ENCODE measurements at places on chromosomes 5 and 9. TPM values are rescaled to one million over a fixed set of nuclear protein-coding genes. Genes with fewer than 3 reads are reported as not detected.

The SLC25A2 gene
- total RNA-seq: not detected

The EGFL7 gene
- total RNA-seq: 72.6 TPM

The CCL19 gene
- total RNA-seq: not detected

The PCDHGA8 gene
- total RNA-seq: 1.4 TPM

The OCLN gene
- total RNA-seq: 0.12 TPM

The OBP2B gene
- not detected for total RNA-seq

The CAAP1 gene
- 13.7 TPM for total RNA-seq

The SMC5 gene
- total RNA-seq: 9.8 TPM

The GPR150 gene
- total RNA-seq: 0.26 TPM

The FYB1 gene
- total RNA-seq: 0.09 TPM

The GLDC gene
- 3.5 TPM for total RNA-seq

The SCGB3A2 gene
- not detected for total RNA-seq

The GPR21 gene
- 1.5 TPM for total RNA-seq

The RXRA gene
- total RNA-seq: 37.1 TPM

The PDE6A gene
- under 0.01 TPM for total RNA-seq

The UQCRQ gene
- 113 TPM for total RNA-seq

The UBAP2 gene
- total RNA-seq: 14.8 TPM

The ICE1 gene
- total RNA-seq: 18.2 TPM

The MAMDC4 gene
- total RNA-seq: 1.8 TPM

The SLC1A1 gene
- total RNA-seq: 9.7 TPM

The RBM27 gene
- 9.6 TPM for total RNA-seq

The PIP5KL1 gene
- total RNA-seq: 7.9 TPM

The ZDHHC11B gene
- not detected for total RNA-seq

The ARL10 gene
- total RNA-seq: 3.2 TPM

The TMEM174 gene
- not detected for total RNA-seq

The SPATA31E1 gene
- not detected for total RNA-seq

The ARL14EPL gene
- total RNA-seq: not detected

The OR1B1 gene
- not detected for total RNA-seq

The PCDHGA1 gene
- total RNA-seq: 0.85 TPM

The GFRA3 gene
- total RNA-seq: not detected

The GADD45G gene
- total RNA-seq: not detected

The SLC45A2 gene
- not detected for total RNA-seq

The TRPM6 gene
- not detected for total RNA-seq

The POLR3G gene
- 3.4 TPM for total RNA-seq

The KCNV2 gene
- total RNA-seq: not detected

The F12 gene
- total RNA-seq: 2.2 TPM

The C5orf58 gene
- not detected for total RNA-seq

The CCT5 gene
- total RNA-seq: 226 TPM

The TIFAB gene
- total RNA-seq: not detected

The TNFSF15 gene
- 0.26 TPM for total RNA-seq

The RASGEF1C gene
- 0.35 TPM for total RNA-seq

The FCN2 gene
- total RNA-seq: not detected

The PGM5 gene
- total RNA-seq: 6.3 TPM

The ACTBL2 gene
- not detected for total RNA-seq
